ENCODE measurements at places on chromosomes 7 and 10.

DNA sequence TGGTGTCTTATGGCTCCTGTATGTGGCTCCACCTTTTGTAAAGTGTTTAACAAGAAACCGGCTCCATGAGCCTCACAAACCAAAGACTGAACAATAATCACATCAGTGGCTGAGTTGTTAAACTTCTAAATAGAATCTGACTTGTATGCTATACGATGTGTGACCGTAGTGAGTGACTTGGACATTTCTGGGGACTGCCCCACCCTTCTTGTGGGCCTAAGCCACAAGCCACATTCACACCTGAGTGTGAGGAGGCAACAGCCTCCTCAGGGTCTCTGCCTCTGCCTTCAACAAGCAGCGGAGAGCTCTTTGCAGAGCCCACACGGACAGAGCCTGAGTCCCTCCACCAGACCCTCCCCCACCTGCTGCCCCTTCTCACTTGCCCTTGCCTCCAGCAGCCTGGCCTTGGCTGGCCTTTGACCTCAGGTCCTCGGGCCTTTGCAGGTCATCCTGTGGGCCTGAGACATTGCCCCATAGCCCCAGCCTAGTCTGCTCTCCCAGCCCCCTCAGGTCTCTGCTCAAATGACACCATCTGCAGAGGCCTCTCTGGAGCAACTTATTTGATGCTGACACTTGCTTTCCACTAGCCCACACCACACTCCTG lies 156.8 kb upstream of the TNS3 start:
- no peak for DNase-seq

DNA sequence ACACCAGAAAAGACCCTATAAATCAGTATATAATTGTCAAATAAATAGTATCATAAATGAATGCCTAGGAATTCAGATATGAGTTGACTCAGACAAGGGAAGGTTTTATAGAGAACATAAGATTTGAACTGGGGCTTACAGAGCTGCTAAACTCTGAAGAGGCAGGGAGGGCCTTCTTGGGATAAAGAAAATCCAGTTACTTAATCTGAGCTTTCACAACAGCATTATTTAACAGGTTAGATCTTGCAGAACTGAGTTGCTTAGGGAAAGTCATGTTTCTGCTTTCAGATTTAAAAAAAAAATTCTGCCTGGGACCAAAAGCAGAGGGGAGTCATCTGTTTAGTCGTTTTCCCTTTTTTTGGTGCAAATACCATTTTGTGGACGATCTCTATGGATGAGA lies 594.8 kb upstream of the FZD8 start:
- no peak for DNase-seq

DNA sequence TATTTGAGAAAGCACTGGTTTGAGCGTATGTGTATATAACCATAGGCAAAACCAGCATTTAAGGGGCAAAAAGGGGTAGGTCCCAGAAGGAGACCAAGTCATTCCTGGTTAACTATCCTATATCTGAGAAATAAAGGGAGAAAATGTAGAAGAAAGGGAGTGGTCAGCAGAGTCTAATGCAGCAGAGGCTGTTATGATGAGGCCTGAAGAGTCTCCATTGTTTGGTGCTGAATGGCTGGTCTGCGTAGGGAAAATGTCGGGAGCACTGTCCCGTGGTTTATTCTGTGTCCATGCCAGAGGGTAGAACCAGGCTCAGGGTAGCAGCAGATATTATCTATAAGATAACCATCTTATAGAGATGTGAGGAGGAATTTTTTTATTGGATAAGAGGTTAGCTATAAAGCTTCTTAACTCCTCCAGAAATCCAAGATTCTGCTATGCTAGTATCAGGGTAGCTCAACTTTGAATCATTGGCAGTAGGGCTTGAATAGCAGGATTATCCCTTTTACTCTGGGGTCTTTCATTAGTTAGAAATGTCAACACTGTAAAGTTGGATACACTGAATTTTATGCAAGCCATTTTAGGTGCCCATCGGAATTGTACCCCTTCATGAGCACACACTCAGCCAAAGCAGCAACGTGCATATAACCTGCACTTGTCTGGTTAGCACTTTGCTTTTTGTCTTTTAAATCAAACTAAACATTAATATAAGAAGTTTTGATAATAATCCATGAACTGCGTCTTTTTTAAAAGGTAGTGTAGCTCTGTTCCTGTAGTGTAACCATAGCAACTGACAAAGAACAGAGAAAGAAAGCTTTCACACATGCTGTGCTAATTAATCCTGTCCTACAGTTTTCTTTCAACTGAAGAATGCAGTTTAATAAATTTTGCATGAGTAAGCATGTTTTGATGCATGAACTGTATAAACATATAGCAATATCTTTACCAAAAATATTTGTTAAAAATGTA lies 312.0 kb upstream of the FZD1 start:
- DNase-seq, result no peak

DNA sequence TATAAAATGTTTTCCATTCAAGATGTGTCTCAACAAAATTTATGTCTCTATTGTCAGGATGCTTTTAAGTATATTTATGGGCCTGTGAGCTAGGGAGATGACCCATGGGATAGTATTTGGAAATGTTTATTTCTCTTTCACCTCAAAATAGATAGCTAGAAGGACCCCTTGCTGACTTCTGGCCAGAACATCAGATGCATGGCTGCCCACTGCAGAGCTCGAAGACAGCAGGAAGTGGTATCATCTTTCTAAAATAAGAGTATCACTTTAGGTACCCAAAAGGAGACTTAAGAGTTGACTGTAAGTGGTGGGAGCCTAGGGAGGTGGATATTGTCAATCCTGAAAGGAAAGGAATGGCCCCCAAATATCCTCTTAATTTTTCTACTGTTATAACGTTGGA lies 264.4 kb downstream of the NEBL start:
- DNase-seq, result no peak

- DNase-seq, result no peak
Measured at GRCh38 chr7:102944241-102944640, 31.4 kb downstream of the LRRC17 start.

DNA sequence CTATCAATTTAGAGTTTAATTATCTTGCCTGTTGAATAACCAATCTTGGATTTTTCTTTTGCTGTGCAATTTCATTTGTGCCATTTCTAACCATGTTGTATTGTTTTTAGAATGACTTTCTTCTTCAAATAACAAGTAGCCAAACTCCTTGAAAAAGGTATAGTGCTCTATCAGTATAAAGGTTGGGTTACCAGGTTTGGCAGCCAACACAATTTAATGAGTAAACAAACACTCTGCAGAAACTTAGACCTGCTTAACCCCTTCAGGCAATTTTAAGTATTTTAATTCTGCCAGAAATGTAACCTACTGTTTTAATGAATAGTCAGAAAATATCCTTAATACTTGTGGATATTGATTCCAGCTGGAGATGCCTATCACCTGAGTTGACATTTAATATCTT lies 299.8 kb downstream of the ARL4A start:
- no peak for DNase-seq

DNA sequence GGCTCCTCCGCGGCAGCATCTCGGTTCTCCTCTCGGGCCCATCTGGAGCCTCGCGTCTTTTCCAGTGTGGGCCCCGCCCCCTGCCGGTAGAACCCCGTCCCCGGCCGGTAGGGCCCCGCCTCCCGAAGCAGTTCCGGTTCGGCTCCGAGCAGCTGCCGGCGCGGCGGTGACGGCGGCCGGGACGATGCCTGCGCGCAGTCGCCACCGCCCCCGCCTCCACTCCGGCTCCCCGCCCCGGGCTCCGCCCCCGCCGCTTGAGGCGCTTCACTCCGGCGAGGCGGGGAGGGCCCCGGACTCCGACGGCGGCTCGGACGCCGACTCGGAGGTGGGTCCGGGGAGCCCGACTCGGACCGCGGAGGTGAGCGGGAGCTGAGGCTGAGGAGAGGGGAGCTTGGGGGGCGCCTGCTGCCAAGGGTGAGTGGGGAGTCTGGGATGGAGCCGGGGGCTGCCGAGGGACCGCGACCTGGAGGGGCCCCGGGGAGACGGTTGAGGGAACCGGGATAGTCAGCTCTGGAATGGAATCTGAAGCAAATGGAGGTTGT lies at the start of gene SAMD8:
Gene SAMD8, plus strand, starts transcription at position 292 of the 542 bp plus-strand sequence. CDS start 38,873 bp downstream, outside the sequence.
- peak; percentile 9 for DNase-seq

DNA sequence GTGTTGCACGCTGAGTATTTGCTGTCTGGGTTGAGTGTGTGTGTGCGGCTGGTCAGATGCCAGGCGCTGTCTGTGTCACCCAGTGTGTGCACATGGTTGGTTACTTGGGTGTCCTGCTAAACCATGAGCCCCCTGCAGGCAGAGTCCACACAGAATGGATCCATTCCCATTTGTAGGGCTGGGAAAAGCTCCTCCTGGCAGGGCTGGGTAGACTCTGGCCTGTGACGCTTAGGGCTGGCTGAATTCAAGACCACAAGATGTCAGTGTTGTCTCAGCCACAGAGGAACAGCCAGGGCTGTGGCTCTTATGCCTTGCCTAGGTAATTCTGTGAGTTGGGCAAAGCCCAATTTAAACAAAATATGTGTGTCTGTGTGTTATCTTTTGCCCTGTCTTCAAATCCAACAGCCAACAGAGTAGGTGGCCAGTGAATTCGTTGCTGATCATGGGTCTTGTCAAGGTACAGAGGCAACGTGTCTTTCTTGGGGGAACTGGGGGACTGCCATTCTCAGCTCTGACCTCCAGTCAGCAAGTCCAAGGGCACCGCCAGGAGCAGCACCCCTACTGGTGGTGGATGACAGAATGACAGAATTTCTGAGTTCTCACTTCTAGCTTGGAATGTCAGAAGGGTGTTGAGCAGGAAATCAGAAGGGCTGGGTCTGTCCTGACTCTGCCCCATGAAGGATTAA lies 285.1 kb downstream of the CCSER2 start:
- DNase-seq, result peak; percentile 8

DNA sequence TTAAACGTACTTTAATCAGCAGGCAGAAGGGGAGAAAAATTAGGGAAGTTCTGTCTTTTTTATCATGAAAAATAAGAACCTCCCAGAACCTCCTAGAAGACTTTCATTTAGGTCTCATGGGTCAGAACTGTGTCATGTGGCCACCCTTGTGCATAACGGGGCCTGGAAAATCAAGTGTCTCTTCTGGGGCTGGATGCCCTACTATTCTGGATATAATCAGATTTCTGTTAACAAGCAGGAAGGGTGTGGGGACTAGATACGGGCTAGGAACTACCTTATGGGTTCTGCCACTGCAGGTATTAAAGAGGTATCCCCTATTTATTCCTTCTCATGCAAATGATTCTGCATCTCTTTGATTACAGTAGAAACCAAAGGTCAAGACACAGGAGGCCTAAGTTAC lies 14.1 kb downstream of the LANCL2 start:
- no peak for DNase-seq

DNA sequence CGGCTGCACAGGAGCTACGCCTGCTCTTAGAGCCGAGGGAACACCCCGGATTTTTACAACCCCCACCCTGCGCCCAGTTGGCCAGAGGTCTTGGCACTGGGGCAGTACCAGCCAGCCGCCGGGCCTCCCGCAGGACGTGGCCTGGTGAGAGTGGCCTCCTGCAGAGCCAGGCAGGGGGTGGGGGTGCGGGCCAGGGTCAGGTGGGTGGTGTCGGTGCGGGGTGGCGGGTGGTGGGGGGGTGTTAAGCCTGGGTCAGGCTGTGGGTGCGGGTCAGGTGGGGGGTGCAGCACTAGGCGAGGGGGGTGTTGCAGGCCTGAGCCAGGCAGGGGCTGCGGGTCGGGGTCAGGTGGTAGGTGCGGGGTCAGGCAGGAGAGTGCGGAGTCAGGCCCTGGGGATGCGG lies 647 bp downstream of the ECHS1 start:
- no peak for DNase-seq

DNA sequence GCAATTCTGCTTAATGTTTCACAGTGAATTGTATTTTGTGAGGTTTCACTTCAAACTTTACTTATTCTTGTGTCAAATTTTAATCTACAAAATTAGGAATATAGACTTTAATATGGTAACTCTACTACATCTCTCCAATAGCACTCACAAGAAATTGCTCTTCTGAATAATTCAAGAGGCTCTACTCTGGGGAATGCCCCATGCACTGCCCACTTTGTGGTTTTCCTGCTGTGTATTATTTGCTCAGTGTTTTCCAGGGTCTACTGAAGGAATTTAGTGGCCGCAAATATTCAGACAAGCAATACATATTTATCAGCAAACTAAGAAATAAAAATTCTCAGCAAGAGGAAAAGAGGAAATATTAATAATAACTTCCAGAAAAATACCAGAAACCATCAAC lies 611.4 kb downstream of the TNS3 start:
- no peak for DNase-seq

DNA sequence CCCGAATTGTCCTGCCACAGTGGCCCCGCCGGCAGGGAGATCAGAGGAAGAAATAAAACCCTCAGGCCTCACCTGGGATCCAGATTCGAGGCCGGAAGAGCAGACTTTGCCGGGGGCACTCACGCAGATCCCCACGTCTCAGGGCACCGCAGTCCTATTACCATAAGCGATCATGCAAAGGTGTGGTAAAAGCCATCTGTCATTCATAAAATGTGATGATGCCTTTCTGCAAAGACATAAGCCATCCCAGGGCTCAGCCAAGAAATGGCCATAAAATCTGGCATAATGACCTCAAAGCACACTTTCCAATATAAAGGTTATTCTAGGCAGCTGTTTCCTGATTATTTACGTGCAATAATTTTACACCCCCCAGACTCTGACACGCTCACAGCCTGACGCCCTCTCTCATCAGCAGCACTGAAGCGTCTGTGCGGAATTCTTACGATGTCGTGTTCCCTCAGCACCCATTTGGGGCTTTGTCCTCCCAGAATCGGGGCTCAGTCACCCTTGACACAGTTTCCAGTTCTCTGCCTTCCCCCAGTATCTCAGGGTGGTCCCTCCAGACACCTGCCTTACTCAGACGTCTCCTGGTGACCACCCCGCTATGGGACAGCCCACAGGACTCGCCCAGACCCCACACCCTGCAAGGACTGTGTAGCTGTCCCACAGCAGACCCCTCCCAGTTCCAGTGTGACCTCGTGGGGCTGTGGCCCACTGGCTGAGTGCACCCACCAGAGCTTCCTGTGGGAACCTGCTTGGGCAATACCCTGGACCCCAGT lies 74.3 kb upstream of the FAM20C start:
- DNase-seq, result no peak

DNA sequence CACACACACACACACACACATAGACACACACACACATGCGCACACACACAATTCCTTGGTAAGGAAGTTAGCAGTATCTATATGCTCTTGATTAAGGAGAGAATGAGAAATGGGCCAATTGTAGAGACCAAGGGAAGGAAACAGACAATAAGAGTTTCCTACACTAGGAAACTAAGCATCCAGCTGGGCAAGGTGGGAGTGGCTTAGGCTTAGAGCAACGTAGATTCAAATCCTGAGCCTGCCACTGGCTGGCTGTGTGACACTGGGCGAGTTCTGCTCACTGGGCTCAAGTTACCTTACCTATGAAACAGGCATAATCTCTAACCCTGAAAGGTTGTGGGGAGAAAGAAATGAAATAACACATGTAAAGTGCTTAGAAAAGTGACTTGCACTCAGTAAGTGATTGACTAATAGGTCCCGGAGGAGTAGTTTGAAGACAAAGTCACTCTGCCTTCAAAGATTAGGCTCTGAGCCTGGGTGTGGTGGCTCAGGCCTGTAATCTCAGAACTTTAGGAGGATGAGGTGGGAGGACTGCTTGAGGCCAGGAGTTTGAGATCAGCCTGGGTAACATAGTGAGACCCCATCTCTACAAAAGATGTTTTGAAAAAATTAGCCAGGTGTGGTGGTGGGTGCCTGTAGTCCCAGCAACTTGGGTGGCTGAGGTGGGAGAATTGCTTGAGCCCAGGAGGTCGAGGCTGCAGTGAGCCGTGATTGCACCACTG lies 701.4 kb downstream of the PARD3 start:
- no peak for DNase-seq

- DNase-seq, result no peak
Measured at GRCh38 chr7:8371742-8372141, 61.7 kb upstream of the NXPH1 start.

Measured in HS-27A (cell line).